ENCODE measurements at places on chromosomes 11 and 22.

DNA sequence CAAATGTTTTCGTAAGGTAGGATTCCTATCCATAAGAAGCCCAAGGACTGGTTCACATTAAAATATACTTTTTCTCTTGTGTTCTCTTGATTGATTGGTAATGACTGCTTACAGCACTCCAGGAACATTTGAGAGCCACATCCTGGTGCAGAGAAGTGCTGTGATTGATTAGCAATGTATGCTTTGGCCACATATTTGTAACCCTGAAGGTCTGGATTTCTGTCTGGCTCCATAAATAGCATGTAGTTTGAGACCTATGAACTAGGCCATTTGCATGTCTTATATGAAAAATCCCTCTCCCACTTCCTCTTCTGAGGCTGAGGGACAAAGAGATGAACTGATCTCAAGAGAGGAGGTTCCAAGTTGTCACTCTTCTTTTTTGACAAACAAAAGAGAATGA lies 49.3 kb upstream of the CD44 start:
- DNase-seq: no peak

- no peak for DNase-seq
These were observed 90.9 kb downstream of the EXT2 start for GRCh38 chr11:44186321-44186930.

DNA sequence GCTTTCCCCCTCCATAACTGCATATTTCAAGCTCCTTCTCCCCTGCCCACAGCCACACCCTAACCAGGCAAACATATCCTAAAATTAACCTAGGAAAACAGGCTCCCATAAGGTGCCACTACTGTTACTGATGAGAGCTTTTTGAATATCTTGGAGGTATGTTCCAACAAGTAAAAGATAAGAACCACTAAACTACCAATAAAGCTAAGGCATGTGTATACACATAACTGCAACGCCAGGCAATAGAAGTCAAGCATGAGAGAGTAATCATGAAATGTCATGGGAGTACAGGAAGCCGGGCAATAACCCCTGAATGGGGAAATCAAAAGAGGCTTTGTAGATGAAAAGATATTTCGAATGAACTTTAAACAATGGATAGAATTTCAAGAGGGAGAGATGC lies 9.3 kb downstream of the MMP13 start:
- DNase-seq: no peak

GRCh38 chr22:32322986-32323385 lies 34.7 kb upstream of the RFPL3 start:
- no peak for DNase-seq

DNA sequence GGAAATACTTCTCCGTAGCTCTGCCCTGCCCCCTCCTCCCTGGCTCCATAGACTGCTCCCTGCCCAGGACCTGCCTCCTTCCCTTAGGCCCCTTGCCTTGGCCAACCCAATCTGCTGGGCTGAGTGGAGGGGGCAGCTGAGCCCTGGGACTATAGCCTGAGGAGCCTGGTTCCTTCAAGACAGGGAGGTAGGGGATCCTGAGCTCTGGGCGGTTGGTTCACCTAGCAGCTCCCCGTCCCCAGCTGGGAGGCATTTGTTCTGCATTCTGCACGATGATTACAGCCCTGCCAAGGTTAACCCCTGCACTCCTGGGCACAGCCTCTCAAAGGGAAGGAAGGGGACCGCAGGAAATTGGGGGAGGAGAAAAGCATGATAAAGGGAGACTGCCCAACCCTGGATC lies 3.6 kb upstream of the CDC42EP1 start:
- DNase-seq: no peak

DNA sequence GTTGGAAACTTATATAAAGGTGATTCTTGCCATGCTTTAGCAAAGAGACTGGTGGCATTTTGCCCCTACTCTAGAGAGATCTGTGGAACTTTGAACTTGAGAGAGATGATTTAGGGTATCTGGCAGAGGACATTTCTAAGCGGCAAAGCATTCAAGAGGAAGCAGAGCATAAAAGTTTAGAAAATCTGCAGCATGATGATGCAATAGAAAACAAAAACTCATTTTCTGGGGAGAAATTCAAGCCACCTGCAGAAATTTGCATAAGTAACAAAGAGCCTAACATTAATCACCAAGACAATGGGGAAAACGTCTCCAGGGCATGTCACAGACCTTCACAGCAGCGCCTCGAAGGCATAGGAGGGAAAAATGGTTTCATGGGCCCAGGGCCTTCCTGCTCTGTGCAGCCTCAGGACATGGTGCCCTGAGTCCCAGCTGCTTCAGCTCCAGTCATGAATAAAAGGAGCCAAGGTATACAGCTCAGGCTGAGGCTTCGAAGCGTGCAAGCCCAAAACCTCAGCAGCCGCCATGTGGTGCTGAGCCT lies 83.4 kb downstream of the MRTFA start:
- no peak for DNase-seq

- no peak for DNase-seq
These were observed 1.4 kb downstream of the HPS4 start for GRCh38 chr22:26482161-26482560.

DNA sequence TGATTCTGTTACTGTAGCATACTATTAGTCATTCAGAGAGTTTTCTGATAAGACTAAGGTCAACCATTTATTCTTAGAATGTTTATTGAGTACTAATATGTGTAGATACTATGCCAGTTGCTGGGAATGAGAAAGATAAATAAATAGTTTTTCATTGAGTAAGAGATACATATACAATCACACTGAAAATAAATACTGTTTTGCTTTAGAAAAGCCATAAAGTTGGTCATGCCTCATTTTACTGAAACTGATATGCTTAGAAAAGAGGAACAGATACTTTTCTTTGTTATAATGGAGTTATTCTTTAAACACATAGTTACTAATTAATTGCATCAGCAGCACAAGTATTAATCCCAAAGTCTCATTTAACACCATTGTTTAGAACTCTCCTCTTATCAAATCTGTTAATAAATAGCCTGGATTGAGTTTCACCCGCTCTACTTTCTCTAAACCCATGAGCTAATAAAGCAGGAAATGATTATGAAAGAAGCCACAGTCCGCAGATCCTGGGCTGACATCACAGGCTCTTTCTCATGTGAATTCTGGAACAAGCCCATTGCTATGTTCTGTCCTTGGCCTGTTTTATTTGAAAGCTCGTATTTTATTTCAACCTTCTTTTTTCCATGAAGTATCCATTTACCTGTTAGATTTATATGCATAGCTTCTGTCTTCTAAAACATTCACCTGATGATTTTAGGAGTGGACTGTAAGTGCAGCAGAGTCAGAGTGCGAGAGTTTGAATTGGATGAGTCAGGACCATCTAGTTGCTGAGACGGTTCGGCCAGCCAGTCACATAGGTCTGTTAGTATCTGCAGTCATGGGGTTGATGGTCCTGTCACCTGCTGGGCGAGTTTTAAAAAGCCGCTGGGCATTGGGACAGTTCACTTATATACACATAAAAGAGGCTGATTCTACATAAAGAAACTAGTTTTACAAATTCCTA lies 35.5 kb downstream of the PIWIL4 start:
- DNase-seq: no peak

GRCh38 chr11:116072601-116073410 lies 568.6 kb upstream of the CADM1 start:
- peak; percentile 12 for DNase-seq

- peak; percentile 38 for DNase-seq
These were observed 58.0 kb downstream of the RCN1 start for GRCh38 chr11:32148895-32149294.

GRCh38 chr11:57637626-57638004 lies 12.1 kb downstream of the YPEL4 start:
- DNase-seq: no peak

- DNase-seq: peak; percentile 23
These were observed 871 bp downstream of the SLC35E4 start for GRCh38 chr22:30636226-30637077.

GRCh38 chr22:27075028-27075678 lies 417.8 kb downstream of the MIAT start:
- no peak for DNase-seq

DNA sequence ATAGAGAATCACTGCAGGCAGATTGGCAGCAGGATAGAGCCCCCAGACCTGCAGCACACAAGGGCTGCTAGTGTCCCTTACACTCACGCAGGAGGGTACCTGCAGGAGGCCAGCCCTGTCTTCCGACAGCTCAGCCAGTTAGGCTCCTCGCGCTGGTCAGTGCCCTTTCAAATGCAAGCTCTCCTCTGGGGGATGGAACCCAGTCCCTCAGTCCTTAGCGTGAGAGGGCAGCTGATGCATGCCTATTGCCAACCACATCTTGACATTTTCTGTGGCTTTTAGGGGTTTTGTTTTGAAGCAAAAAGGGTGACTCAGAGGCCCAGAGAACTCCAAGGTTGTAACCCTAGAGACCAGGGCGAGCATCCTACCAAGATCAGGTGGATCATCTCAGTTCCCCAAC lies 40.0 kb downstream of the WNT11 start:
- peak; percentile 88 for DNase-seq

DNA sequence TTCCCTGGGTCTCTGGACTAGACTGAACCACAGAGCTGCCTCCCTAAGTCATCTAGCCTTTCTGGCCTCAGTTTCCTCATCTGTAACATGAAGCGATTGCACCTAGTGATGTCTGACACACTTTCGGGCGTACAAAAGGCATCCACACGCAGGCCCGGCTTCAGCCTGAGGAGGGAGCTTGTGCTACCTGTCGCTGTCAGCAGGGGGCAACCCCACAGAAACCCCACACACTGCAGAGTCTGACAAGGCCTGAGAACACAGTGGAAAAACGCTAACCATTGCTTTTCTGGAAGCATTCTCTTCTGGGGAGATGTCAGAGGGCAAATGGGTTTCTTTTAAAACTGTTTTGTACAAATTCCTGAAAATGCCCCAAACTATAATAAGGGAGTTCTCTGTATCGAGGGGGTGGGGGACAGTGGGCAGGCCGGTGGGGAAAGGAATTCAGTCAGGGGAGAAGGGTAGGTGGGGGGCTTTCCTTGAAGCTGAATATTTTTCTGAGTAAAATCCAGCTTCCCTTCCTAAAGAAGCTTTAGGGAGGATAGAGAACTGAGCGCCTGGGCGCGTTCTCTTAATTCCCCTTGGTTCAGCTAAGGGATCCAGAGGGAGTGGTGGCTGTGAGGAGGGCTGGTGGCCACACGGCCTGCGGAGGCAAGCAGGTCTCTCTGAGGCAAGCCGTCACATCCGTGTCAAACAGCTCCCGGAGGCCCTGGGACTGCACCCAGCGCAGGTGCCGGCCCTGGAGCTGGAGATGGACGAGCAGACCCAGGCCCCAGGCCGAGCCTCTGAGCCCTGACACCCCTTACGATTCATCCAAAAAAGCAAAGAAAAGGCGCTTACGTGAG lies 533 bp downstream of the ELF5 start:
- DNase-seq: peak; percentile 50

- no peak for DNase-seq
These were observed 29.1 kb downstream of the PPIL2 start for GRCh38 chr22:21694795-21695429.

DNA sequence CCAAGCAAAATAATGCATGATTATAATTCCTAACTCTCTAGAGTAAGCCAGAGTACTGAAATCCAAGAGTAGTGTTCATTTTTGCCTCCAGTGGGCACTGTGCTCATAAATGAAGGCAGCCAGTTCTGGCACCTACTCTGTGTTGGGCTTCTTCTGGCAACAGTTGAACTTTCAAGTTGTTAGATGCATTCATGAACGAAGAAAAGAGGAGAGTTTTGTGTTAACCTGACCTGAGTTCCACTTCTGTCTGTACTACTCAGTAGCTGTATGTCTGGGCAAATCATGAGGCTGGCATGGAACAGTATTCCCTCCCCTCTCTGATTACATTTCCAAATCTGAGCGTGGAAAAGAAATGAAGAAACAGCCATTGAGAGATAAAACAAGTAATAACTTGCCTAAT lies 20.3 kb upstream of the TENM4 start:
- DNase-seq: peak; percentile 44

- DNase-seq: no peak
These were observed 14.5 kb downstream of the CRTAM start for GRCh38 chr11:122852796-122853160.

DNA sequence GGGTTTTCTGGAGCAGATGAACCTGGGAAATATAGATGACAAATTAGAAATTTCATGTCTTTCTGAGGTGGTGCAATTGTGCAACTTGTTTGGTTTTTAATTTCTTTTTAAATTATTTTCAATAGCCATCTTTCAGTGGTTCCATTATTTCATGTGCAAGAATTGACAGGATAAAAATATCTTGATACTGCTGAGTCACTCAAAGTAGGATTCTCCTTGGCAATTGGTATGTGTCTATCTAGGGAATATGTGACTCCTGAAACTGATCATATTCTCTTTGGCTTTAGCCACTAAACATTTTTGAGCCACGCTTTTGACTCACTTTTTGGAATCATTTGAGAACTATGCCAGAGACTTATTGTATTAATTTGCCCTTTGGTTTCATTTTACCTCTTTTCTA lies 331.5 kb downstream of the KCNA4 start:
- no peak for DNase-seq

GRCh38 chr22:17748555-17749353 lies 25.5 kb downstream of the BID start:
- no peak for DNase-seq

DNA sequence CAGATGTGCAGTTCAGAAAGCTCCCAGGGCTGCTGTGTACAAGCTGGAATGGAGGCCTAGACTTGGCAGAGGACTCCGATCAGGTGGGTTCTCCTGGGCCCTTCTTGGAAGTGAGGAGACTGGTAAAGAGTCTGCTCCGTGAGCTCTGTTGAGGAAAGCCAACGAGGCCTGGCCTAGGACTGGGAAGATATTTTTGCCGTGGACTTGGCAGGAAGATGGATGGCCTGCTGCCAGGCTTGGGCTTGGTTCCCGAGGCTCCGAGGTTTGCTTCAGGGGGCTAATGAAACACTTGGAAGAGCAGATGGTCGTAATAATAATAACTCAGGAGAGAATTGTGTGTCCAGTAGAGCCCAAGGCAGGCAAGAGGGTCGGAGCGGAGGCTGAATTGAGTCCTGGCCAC lies 3.9 kb downstream of the GALR3 start:
- DNase-seq: no peak

- DNase-seq: peak; percentile 35
These were observed 843 bp downstream of the OR56B1 start for GRCh38 chr11:5737091-5737490.

DNA sequence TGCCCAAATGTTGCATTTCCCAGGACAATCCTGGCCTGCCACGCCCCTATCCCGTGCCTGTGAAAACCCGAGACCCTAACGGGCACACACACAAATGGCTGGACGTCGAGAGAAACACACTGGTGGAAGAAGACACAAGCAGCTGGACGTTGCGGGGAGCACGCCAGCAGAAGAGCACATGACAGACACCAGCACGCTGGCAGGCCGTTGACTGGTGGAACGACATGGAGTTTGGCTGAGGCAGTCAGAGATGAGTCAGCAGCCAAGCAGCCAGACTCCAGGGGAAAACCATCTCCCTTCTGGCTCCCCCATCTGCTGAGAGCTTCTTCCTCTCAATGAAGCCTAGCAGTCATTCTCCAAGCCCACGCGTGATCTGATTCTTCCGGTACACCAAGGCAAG lies 606.7 kb upstream of the LRRC4C start:
- peak; percentile 51 for DNase-seq
